ENCODE measurements at places on chromosomes 2 and 18.

GRCh38 chr2:209998596-209998995 is 3.8 kb upstream of the RPE start:
- no peak for DNase-seq

GRCh38 chr2:168246072-168246482 is 1.3 kb downstream of the STK39 start:
- no peak for DNase-seq

DNA sequence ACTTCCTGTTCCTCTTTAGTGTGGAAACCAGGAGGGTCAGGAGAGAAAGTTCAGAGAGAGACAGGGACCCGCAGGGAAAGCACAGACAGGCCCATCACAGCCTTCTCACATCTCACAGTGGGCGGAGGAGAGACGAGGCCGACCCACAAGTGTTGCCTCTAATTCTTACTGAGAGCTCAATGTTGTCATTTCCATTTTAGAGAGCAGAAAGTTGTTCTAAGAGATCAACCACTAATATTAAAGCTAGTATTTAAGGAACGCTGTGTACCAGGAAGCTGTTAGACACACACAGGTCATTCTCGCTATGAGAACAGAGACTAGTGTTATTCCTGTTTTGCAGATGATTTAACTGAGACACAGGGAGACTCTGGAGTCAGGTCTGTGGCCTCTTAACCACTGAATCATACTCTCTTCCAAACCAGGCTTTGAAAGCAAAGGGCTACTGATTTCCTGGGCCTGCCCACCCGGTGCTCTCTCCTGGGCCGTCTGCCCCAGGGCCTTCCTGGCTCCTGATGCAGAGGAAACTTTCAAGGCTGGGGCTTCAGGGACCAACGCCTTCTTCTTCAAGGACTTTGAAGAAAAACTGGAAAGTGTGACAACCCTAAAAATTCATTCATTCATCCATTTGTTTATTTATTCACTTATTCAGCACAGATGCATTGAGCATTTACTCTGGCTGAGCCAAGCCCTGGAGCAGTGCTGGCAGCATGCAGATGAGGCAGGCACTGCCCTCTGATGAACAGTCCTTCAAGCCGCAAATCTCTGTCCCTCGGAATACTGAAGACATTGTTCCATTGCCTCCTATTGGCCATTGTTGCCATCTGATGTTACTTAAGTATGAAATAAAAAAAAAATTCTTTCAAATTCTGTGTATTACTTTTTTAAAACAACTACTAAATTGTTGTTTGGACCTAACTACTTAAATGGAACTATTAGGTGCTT is 37.2 kb upstream of the BIN1 start:
- DNase-seq = peak; percentile 25

DNA sequence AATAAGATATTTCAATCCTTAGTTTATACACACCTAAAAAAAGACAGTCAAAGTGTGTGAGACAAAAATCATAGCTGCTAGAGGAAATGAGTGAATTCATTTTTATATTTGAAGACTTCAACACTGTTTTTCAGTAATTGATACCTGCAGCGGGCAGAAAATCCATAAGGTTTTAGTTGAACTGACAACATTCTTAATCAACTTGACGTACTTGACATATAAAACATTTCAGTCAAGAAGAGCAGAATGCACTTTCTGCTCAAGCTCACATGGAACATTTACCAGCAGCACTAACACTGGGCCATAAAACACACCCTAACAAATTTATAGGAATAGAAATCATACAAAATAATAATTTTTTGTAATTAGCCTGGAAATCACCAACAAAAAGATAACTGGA is 959.6 kb upstream of the SOX11 start:
- no peak for DNase-seq

- DNase-seq = no peak
These were observed 2.6 kb downstream of the NRP2 start for GRCh38 chr2:205684871-205685313.

- no peak for DNase-seq
These were observed 220.3 kb downstream of the ANAPC1 start for GRCh38 chr2:111663471-111664274.

GRCh38 chr18:37421341-37422077 is 144.1 kb downstream of the CELF4 start:
- DNase-seq = no peak

DNA sequence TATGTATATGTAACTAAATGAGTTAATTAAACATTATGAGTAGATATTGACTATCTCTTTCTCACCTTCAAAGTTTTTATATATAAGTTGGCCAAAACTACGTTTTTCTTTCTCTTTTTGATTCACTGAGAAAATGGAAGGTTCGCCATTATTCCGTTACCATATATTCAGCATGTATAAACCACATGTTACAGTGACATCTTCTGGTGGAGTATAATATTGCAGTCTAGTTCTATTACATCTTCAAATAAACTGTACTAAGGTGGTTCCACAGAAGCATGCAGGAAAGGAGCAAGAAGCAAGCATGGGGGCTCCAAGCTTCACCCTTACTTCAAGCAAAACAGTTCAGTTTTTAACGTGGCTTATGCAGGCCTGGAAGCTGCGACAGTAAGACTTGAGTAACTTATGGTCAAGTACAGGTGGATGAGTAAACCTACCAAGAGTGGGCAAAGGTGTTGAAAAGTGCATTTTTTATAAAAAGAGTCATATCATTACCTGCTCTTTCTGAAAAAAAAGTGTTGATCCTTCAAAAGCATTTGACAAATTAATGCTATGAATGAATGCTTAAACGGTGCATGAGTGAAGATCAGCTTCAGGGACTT is 129.8 kb upstream of the RAB6C start:
- DNase-seq = peak; percentile 75

DNA sequence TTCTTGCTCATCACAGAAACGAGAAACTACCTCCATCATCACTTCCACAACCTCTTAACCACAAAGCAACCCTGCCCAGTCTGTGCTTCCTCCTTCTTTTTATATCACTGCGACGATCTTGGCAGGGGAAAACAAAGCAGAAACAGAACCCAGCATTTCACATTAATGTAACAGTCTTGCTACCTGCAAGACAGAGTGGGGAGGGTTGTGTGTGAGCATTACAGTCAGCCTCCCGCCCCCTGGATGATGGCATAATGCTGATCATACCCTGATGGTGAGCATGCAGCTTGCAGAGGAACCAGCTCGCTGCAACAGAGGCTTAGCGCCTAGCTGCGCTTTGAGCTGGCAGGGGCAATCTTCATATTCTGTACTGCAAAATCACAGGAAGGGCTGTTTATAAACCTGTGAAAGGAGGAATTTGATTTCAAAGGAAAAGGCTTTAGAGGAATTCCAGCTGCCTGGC is 376.1 kb downstream of the IRS1 start:
- no peak for DNase-seq

- no peak for DNase-seq
These were observed 66.6 kb upstream of the ODC1 start for GRCh38 chr2:10514743-10515142.

GRCh38 chr2:620471-621302 is 56.5 kb downstream of the TMEM18 start:
- DNase-seq = no peak

- no peak for DNase-seq
These were observed 9.9 kb downstream of the NEU4 start for GRCh38 chr2:241818943-241819270.

GRCh38 chr18:56248610-56249235 is 389.7 kb downstream of the TXNL1 start:
- DNase-seq = no peak

DNA sequence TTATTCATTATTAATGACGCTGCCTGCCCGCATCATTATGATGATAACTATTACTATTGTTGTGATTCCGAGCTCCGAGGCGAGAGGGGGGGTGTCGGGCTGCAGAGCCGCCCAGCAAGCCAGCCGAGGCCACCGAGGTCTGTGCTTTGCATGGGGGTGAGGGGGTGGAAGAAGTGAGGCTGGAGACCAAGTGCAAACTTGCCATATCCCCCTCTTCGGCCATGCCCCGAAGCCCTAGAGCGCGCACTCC is 3.6 kb downstream of the BCL11A start:
- DNase-seq = no peak

DNA sequence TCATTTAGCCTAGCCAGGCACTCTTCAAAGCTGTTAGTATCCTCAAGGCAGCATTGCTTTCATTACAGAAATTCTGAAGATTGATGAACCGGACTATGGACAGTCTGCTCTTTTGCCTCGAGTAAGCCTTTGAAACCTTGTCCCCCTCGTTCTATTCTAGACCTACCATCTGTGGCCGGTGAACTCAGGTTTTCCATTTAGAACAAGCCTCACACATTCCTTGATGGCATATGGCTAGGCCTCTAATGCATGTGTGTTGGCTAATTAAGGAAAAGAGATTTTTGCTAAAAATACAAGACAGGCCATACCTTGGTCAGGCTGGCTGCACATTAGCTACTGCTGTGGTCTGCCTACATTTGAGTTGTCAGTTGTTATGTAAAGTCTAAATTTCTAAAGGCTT is 111.8 kb downstream of the CERS6 start:
- no peak for DNase-seq

DNA sequence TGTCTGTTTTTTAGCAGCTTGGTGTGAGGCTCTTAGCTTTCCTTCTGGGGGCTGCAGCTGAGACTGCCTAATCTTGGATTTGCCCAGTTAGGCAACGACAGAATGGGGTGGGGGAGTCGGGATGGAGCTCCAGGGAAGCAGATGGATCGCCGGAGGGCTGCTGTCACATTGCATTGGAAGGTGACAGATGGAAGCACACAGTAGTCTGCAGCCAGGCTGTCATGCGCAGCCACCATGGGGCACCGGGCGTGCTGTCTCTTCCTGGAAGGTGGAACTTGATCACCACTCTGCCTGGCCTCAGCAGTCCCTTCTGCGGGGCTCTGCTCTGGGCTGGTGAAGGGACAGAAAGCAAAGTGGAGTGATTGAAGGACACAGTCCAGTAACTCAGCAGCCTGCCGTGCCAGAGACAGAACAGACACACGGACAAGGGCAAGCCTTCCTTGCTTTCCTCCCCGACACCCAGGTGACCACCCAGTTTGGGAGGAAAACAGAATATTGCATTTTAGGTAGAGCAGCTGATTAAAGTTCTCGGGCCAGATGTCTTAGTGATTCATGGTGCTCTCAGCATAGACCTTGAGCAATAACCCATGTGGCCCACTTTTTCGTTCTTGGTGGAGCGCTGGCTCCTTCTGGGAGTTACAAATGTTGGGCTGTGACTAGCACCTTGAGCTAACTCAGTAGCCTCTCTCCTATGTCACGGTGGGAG is 40.9 kb downstream of the RNF144A start:
- no peak for DNase-seq

GRCh38 chr2:120702801-120703200 is 32.9 kb upstream of the GLI2 start:
- no peak for DNase-seq

GRCh38 chr2:45332094-45332493 is 279.0 kb downstream of the SRBD1 start:
- DNase-seq = no peak

DNA sequence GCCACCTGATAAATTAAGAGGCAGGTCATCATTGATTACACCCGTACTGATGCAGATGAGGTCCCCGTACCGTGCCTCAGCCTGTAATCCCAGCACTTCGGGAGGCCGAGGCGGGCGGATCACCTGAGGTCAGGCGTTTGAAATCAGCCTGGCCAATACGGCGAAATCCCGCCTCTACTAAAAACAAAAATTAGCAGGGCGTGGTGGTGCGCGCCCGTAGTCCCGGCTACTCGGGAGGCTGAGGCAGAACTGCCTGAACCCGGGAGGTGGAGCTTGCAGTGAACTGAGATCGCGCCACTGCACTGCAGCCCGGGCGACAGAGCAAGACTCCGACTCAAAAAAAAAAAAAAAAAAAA is 683 bp upstream of the ENOSF1 start:
- no peak for DNase-seq

DNA sequence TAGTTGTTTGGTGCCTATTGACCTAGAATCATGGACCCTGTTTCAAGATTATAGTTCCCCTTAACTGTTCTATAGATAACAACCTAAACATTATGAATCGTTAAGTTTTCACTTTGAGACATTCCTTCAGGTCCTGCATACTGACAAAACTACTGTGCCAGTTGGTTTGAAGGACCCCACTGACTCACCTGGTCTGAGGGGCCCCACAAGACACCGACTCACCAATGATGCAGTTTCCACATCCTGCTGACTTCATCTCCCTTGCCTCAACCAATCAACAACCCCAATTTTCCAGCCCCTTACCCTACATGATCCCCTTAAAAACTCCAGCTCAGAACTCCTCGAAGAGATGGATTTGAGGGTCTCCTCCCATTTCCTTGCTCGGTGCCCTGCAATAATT is 89.6 kb upstream of the CCDC141 start:
- no peak for DNase-seq

GRCh38 chr2:148044322-148044721 is 23.4 kb downstream of the MBD5 start:
- DNase-seq = no peak

DNA sequence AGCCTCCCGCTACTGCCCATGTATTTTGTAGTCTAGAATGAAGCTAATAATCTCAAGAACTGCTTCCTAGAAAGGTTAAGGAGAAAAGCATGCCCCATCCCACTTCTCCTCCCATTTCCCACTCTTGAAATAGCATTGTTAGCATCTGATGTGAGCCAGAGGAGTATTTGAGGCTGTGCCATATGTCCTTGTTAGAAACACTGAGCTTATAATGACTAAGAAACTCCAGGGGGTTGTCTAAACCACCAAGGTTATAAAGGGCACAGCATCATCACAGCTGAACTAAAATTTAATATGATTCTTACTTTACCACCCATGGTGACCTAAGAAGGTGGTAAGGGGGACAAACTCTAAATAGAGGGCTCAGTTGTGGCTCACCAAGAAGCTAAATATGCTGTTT is 16.6 kb downstream of the TSPYL6 start:
- DNase-seq = no peak

DNA sequence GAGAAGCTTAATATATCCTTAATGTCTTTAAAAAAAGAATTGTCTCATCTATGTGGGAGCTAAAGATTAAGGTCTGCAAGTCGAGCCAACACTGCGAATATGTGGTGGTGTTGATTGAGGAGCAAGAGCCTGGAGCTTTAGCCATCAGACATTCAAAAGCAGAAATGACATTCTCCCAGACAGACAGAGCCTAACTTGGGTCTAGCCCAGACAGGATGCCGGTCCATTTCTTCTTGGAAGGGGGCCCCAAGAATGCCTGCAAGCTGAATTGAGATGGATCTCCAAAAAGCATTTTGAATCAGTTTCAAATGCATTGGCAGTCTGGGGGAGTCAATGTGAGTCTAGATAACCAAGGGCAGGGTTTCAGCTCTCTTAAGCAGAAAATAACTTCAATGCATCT is 30.1 kb upstream of the EML4 start:
- no peak for DNase-seq

DNA sequence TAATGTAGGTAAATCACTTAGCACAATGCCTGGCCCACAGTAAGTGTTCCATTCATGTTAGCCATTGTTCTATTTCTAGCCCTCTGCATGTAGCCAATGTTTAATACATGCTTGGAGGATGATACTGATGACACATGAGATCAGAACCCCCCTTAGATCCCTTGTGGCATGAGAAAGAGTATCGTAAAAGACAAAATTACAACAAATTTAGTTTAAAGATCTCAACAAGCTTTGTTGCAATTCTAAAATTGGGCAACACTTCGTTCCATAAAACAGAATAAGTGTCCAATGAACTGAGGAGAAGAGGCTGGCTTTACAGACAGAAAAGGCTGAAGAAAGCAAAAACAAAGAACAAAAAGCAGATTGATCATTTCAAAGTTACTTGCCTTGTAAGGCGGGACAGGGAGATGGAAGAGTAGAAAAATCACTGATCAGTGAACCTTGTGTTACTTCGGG is 148.7 kb upstream of the SLC1A4 start:
- no peak for DNase-seq

GRCh38 chr18:55878224-55878623 is 290.2 kb upstream of the TCF4 start:
- DNase-seq = no peak
